ENCODE measurements at places on chromosomes 1 and 21.
A peak's percentile ranks its signal among the peaks of the same experiment; 100 is the strongest.

DNA sequence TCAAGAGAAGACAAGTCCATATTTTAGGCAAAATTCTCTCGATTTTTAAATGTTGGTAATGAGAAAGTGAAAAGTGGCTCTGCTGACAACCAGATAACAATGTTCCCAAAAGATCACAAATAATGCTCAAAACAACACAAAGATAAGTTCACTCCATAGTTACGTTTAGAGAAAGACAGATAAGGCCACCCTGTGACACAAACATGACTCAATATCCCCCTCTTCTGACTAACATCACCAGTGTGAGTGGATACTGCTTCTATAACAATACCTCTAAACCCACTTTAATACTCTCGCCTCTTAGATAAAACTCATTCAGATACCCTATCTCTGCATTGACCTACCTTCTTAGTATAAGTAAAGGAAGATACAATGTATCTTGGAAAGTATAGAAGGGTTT is 51.2 kb upstream of the RGS7 start:
- DNase-seq: no peak

DNA sequence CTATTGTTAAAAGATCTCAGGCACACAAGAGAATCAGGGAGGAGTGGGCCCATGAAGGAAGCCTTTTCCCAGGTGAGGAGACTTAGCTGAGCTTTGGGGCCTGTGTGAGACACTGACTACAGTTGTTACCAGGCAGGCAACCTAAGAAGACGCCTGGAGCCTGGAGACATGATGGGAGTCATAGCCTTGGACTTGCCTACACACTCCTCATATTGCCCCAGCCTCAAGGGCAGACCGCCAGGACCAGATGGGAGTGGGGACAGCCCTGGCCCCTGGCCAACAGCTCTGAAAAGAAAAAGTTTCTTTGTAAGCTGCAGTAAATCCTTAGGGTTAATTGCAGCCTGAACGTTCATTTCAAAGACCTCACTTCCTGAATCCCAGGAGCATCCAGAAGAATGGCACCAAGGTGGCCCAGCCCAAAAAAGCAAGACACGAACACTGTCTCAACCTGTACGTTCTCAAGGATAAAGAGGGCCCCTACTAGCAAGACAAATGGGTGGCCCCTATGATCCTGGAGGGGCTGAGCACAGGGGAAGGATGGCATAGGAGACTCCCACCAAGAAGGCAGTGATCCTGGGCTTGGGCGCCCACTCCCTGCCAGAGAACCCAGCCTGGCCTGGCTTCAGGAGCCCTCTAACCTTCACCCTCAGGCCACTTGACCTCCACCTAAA is 33.2 kb upstream of the BTG2 start:
- DNase-seq: no peak

DNA sequence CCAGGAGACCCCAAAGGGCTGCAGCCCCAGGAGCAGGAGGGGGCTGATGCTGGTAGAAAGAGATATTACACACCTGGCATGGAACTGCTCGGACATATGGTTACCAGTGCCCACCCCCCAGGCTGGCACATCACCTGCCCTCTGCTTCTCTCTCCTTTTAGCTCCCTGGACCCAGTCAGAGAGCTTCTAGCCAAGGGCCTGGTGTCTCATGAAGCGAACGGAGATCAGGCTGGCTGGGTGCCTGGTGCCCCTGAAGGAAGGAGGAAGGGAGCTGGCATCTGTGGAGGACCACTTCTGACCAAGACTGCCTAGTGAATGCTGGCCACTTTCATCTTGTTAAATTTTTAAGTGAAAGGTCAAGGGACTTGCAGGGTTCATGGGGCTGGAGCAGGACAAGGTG is 53.1 kb downstream of the FOXO6 start:
- no peak for DNase-seq

GRCh38 chr21:45073301-45074047 is 906 bp upstream of the ADARB1 start:
- peak; percentile 58 for DNase-seq

DNA sequence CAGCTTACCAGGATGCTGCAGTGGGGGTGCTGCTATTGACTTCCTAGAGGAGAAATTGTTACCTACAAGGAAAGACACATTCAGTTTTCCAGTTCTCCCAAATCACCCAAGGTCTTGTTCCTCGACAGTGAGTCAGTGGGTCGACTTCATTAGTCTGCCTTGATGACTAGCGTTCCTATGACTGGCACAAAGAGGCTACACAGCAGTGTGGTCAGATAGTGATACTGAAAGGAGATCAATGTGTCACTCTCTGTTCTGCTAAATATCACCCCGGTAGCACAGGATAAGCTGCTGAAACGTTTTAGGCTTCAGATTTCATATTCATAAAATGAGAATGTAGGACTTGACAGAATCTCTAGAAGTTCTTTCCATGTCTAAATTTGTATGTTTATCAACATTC is 357.4 kb downstream of the LMX1A start:
- no peak for DNase-seq

- peak; percentile 73 for DNase-seq
These were observed 20.7 kb upstream of the LGALS8 start for GRCh38 chr1:236502972-236503639.

DNA sequence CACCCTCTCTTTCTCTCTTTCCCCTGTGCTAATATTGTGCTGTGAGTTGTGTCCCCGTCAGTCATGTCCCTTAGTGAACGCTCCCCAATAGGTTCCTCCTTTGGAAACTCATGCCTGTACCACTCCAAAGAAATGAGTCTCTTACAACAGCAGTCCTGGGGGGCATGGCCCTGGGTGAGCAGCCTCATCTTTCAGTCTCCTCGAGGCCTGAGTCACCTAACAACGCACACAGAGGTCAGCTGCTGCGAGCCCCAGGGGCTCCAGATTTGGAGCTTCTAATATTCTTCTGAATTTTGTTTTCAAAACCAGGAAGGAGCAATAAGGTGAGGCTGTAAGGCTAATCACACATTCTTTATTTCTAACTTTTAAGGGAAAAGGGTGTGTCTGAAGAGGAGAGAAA is 30.5 kb upstream of the ZBTB8A start:
- no peak for DNase-seq

GRCh38 chr21:45887788-45888187 is 93.8 kb upstream of the COL6A1 start:
- DNase-seq: no peak

DNA sequence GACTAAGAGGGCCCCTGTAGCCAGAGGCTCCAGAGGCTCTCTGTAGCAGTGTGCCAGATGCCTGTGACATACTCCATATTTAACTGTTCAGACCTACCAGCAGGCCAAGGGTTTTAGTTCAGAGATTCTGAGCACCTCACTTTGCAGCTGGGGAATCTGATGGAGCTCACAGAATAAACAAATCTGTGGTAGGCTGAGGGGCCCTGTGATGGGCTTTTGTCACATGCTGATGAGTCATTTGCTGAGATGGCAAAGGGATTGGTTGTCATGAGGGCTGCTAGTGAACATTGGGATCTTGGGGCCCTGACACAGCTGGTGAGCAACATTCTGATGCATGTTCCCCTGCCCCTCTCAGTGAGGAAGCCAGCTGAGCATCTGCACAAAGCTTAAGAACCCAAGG is 482.2 kb downstream of the CAMTA1 start:
- DNase-seq: no peak

DNA sequence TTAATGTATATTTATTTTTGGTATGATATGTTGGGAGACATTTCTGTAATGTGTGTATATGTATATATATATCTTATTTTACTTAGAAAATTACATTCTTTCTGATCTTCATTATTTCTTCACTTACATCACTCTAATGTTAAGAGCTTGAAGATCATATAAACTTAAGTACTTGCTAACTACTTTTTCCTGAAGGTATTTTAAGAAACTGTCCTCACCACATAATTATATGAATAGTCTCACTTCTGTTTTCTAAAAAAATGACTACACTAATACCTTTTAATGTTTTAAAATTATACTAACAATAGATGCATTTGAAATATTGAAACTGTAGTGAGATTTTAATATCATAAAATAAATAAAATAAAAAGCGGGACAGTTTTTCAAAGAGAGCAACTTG is 377.1 kb downstream of the LRRIQ3 start:
- no peak for DNase-seq

DNA sequence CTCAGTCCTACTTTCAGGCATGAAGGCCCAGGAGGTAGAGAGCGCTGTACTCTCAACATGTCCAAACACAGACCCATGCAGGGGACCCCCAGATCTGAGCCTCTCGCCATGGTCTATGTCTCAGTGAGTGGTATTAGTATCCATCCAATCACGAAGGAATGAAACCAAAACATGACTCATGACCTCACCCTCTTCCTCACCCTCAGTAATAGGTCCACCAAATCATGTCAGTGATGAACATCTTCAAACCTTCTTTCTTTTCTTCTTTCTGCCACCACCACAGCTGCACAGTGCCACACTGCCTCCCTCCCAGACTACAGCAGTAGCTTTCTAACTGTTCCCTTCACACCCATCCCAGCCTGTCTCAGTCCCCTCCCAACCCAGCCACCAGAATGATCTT is 16.8 kb downstream of the C1orf116 start:
- DNase-seq: no peak

DNA sequence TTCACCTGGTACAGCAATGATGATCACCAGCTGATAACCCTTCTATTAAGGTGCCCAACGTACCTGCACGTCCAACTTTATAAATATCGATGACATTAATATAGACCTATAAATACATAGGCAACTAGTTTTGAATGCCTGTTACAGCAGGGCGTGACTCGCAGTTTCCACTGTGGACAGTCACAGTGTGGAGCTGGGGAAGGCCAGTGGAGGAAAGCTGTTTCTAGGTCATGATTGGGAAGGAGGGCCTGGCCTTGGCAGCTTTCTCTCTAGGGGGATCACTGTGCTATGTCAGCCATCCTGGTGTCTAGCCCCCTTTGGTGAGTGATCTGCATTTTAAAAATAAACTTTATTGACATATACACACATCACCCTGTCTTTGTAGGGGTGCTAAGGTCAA is 4.4 kb upstream of the PRDM15 start:
- no peak for DNase-seq

GRCh38 chr1:6198646-6199297 is 623 bp downstream of the RPL22 start:
- no peak for DNase-seq

DNA sequence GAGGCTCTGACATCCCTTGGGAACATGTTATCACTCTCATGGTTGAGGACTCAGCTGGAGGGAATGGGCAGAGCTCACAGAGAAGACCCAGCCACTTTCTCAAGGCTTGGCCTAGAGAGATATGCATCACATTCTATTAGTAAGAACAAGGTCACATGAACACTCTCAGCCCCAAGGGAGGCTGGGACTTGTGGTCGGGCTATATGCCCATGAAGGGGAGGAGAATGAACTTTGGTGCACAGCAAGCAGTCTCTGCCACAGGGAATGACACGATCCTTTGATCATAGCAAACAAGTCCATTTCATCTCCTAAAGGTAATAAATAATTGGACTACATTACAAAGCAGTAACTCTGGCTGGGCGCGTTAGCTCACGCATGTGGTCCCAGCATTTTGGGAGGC is 105.7 kb downstream of the SYF2 start:
- no peak for DNase-seq

GRCh38 chr1:208026880-208027438 is 116.0 kb upstream of the CD34 start:
- DNase-seq: no peak

DNA sequence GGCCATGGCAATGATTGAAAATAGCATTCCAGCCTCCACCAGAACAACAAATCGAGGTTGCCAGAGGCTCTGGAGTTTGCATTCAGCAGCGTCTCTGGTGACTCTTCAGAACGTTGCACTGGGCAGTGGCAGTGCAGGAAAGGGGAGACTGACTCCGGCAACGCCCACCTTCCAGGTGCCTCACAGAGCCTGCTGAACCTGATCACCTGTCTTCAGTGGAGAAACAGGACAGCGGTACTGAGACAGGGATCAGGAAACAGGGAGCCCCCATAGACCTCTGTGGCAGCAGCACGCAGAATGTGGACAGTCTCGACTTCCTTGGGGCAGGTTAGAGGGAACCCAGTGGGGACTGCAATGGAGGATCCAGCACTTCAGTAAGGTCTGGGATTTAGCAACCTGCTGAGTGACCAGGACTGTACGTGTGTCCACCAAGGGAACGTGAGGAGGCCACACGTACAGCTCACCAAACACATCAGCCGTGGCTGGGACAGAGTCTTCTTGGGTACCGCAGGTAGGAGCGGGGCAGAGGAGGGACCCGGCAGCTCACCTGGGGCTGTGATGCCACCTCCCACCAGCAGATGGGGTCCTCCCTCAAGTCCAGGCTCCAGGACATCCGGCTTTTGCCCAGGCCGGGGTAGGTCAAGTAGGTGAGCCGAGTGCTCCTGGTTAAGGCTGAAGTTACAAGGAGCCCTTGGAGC is 128.6 kb downstream of the PRDM2 start:
- DNase-seq: peak; percentile 91

GRCh38 chr1:181044449-181044966 is 10.7 kb downstream of the MR1 start:
- no peak for DNase-seq
